ENCODE measurements at places on chromosomes 2 and 18.

GRCh38 chr18:79167526-79168190 is 98.5 kb downstream of the ATP9B start:
- no peak for DNase-seq

- DNase-seq, result no peak
Observed at GRCh38 chr2:71562518-71562917, 109.2 kb downstream of the DYSF start.

- DNase-seq, result no peak
Observed at GRCh38 chr2:212854771-212855170, 296.6 kb downstream of the IKZF2 start.

DNA sequence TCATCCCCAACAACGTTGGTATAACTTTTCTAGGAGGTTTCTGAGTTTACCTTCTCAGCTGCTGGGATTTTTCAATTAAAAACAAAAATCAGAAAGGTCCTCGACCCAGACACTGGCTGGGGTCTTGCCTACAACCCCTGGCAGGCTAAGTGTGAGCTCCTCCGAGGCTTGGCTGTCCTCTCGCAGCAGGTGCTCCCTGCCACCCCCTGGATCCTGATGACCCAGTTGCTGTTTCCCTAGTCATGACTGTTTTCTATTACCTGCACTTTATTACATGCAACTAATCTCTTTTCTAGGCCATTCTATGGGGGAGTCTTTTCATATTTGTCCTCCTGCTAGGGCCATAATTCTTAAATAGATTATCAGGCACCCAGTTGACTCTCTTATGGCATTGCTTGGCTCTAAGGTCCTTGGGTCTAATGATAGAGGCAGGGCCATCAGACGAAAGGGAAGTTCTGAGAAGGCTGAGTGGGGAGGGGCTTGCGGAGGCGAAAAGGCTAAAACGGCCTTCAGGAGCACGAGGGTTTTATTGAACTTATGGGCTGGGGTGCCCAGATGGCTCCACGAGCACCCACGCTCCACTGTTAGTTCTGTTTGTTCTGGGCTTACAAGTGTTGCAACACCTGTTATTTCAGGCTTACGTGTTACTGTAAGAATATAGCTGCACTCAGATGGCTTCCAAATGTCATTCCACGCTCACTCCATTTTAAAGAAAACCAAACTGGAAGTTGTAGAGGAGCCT is 166.0 kb downstream of the NCK2 start:
- no peak for DNase-seq

DNA sequence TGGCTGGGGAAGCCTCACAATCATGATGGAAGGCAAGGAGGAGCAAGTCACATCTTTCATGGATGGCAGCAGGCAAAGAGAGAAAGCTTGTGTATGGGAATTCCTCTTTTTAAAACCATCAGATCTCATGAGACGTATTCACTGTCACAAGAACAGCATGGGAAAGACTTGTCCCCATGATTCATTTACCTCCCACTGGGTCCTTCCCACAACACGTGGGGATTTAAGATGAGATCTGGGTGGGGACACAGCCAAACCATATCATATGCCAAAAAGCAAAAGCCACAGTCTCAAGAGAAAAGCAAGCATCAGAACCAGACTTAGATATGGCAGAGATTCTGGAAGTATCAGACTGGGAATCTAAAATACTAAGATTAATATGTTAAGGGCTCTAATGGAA is 30.0 kb upstream of the SCRN3 start:
- DNase-seq, result no peak

DNA sequence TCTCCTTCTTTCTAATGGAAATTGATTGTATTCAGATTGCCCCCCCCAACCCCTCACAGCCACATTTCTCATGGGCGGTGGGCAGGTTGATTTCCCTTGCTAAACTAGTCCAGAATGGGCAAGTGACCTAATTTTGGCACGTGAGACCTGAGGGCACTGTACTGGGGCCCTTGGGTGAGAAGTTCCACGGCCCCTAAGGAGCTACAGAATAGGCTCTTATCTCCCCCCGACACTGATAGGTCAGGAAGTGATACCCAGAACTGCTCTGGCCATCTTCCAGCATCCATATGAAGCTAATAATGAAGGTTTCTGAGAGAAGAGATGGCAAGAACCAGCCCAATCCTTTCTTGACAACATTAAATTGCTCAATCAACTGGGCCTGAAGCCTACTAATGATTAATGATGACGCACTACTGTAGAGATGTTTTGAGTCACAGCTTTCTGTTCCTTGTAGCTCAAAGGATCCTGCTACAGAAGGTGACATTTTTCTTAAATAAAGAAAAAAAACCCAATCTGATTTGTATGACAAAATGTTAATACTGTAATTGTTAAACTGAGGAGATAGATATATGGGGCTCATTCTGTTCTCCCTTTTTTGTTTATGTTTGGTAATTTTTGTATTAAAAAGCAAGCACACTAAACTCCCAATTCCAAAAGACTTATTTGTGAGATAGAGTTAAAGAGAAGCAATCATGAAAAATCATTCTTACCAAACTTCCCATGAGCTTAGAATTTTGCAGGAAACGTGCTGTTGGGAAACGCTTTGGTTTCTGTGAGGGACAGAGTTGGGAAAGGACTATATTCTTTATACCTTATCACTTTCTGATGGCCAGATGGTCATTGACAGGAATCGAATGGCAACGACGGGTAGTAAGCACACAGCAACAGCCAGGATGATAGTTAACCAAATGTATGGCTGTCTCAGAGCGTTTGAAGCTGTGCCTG is 28.2 kb upstream of the NARS1 start:
- DNase-seq, result no peak

DNA sequence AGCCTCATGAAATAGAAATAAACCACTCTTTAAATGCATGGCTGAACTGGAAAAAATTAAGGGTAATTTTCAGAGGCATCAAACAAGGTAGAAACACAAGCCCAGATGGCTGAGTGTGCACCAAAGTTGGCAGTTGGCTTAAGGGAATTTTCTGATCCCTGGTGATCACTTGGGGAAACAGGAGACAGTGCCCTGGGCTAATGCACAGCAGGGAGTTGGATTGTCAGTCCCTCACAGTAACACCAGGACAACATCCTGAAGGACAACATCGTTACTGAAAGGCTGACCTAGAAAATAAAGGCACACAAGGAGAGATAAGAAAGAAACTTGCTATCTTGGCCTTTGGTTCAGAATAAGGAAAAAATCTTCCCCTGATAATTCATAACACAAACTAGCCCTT is 417.0 kb downstream of the SLC4A3 start:
- no peak for DNase-seq

DNA sequence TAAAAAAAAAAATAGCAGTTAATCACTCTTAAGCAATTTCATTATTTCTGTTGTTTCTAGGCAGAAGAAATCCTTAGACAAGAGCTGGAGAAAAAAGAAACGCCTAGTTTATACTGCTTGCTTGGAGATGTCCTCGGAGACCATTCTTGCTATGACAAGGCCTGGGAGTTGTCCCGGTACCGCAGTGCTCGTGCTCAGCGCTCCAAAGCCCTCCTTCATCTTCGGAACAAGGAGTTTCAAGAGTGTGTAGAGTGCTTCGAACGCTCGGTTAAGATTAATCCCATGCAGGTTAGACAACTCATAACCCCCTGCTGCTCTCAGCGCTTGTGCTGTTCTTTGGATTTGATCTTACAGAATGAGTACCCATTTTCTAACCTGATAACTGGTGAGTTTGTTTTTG is 130.4 kb downstream of the TTC27 start:
- no peak for DNase-seq

- no peak for DNase-seq
Observed at GRCh38 chr2:104845552-104845931, 8.4 kb upstream of the POU3F3 start.

- no peak for DNase-seq
Observed at GRCh38 chr2:151638191-151638933, 95.9 kb downstream of the NEB start.

DNA sequence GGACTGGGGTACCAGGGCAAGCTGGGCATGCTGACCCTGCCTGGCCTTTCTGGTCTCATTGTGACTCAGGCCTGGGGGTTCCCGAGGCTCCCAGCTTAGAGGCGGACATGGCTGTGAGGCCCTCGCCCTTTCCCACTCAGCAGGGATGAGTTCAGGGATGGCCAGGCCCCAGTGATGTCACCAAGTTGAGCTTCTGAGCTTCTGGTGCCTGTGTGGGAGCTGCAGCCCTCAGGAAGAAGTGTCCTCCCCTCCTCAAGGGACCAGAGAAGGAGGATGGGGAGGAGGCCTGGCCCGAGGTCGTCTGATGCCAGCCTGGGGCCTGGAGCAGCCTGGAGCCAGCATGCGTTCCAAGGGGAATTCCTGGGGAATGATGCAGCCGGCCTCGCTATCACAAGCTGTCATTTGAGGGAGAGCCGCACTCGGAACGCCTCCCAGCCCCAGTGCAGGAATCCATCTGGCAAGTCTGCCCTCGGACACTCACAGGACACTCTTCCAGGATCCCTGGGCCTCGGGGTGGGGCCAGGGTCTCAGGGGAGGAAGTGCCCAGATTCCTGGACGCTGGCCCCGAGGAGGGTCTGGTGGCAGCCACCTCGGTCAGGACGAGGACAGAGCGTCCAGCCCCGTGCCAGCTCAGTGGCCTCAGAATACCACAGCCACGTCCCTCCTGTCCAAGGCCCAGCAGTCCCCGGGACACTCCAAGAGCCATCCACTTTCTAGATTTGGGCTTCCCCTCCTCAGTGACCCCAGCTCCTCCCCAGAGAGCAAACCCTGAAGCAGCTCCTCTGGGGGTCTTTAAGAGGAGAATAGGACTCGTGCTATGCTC is 61.2 kb upstream of the GPC1 start:
- DNase-seq, result no peak

DNA sequence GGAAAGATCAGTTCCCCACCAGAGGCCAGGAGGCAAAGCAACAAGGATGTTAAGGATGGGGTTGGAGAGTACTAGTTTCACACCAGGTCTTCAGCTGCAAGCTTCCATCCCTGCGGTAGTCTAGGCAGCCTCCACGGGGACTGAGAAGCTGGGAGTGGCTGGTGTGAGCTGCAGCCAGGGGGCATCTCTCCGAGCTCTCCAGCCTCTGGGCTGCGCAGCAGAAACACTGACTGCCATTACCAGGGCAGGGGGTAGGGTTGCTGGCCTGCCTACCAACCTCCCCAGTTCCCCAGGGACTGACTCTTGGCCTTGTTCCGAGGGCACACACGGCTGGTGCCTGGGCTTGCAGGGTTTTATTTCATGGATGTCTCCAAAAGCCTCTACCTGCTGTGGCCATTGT is 15.9 kb downstream of the GATA6 start:
- no peak for DNase-seq

GRCh38 chr2:131010566-131010965 is 82.7 kb downstream of the FAM168B start:
- no peak for DNase-seq

- no peak for DNase-seq
Observed at GRCh38 chr2:106841886-106842645, 43.9 kb downstream of the ST6GAL2 start.

GRCh38 chr18:32093523-32093922 is 1.8 kb downstream of the RNF138 start:
- DNase-seq, result no peak

GRCh38 chr2:239846789-239847676 is 178.1 kb downstream of the NDUFA10 start:
- no peak for DNase-seq

GRCh38 chr2:232299927-232300674 is 78.5 kb upstream of the ALPP start:
- no peak for DNase-seq

- DNase-seq, result no peak
Observed at GRCh38 chr2:215432759-215433594, 2.9 kb downstream of the FN1 start.

- no peak for DNase-seq
Observed at GRCh38 chr2:229252996-229253395, 18.1 kb downstream of the PID1 start.

GRCh38 chr2:119228136-119228535 is 4.5 kb downstream of the STEAP3 start:
- DNase-seq, result no peak

- no peak for DNase-seq
Observed at GRCh38 chr2:38650717-38651116, 15.2 kb upstream of the GALM start.

DNA sequence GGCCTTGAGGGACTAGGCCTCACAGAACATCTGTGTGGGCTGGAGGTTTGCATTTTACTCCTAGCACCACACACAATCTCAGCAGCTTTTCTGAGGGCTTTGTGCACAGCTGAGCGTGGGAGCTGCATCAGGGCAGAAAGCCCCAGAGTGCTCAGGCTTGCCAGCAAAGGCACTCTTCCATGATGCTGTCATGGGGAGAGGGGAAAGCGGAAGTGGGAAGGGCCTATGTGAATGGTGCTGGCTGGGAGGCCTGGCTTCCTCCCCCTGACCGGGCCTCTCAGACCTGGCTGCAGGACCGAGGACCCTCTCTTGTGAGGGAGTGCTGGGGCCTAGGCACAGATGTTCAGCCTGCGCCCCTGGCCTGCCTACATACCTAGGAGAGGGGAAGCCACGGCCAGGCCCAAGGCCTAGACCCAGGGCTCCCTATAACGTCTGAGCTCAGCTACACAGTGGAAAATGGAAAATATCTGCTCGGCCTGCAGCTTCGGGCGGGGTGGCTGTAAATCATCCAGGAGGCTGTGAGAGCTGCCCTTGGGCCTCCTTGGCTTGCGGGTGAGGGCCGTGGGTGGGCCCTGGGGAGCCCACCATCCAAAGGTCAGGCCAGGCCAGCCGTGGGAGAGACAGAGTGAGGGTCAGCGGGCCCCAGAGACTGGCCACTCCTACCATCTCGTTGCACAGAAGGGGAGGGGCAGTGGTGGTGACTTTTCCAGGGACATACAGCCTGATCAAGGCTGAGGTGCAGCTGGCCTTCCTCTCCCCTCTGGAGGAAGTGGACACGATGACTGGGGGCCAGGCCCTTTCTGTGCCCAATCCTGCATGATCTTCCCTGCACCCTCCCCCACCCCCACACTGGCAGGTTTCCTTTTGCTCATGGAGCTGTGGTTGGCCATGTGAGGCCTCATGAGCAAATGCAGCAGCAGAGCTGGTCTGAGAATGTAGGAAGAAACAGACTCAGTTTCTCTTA is 22.8 kb downstream of the GLI2 start:
- DNase-seq, result no peak

GRCh38 chr2:8893978-8894820 is 56.8 kb upstream of the KIDINS220 start:
- no peak for DNase-seq

- DNase-seq, result no peak
Observed at GRCh38 chr2:155905657-155906056, 426.9 kb downstream of the NR4A2 start.

- no peak for DNase-seq
Observed at GRCh38 chr2:49255409-49255971, 101.2 kb upstream of the FSHR start.

DNA sequence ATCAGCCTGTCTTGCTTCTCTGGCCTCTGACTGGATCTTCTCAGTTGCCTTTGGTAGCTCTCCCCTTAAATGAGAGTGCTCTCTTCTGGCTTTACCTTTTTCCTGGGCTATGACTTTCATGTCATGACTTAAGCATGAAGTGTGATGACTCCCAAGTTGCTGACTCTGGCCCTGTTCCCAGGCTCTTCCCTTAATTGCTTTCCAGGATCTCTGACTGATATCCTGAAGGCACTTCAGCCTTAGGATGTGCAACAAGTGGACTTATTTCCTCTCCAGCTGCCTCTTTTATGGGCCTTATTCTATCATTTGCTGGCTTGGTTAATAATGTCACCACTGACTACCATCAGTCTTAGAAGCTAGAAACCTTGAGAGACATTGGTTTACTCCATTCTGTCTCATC is 17.4 kb downstream of the SEMA4F start:
- no peak for DNase-seq

GRCh38 chr2:23199115-23199918 is 185.7 kb upstream of the KLHL29 start:
- no peak for DNase-seq

GRCh38 chr2:223102040-223102400 is 50.0 kb downstream of the KCNE4 start:
- no peak for DNase-seq

Measured in activated T-cell treated with anti-CD3 and anti-CD28 coated beads for 48 hours (primary cell).